ENCODE measurements at places on chromosomes 6 and 20. TPM values are rescaled to one million over a fixed set of nuclear protein-coding genes. Genes with fewer than 3 reads are reported as not detected.

Gene PRDM13
- not detected for total RNA-seq

Gene RFX6
- not detected for total RNA-seq

Gene CAGE1
- total RNA-seq = not detected

Gene C20orf202
- not detected for total RNA-seq

Gene SLCO4A1
- 0.24 TPM for total RNA-seq

Gene ANGPT4
- 0.05 TPM for total RNA-seq

Gene SLC44A4
- not detected for total RNA-seq

Gene CLPSL1
- total RNA-seq = not detected

Gene PABPC1L
- 7.4 TPM for total RNA-seq

Gene SCUBE3
- 2.9 TPM for total RNA-seq
